ENCODE measurements at places on chromosomes 1 and 21.

DNA sequence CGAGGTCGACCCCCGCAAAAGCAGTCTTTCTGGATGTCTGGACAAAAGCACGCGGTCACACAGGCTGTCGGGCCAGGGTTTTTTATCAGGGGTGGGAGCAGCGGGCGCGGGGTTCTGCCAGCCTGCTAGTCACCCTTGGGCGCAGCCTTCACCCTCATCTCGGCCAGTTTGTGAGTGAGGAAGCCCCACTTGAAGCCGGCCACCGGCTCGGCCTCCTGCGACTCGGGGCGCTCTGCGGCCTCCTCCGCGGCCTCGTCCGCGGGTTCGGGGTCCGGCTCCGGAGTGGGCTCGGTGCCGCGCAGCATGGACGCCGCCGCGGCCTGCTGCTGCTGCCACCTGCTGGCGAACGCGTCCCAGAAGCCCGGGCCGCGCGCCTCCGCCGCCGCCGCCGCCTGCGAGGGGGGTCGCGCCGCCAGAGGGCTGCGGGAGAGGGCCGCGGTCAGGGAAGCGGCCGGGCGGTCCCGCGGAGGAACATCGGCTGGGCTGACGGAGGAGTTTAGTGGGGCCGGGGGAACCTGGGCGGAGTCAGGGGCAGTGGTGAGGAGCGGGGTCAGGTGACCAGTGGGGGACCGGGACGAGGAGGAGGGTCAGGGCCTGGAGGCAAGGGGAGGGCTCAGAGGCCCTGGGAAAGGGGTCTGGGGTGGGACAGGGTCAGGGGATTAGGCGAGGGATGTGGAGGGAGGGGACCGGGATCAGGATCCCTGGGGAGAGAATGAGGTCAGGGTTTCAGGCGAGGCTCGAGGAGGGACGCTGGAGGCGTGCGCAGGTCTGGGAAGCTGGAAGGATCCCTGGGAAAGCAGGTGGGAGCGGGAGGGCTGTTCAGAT, 4.5 kb downstream of the C1orf232 start:
- no peak for DNase-seq

GRCh38 chr1:229372251-229372650, 29.4 kb upstream of the CCSAP start:
- DNase-seq = no peak

DNA sequence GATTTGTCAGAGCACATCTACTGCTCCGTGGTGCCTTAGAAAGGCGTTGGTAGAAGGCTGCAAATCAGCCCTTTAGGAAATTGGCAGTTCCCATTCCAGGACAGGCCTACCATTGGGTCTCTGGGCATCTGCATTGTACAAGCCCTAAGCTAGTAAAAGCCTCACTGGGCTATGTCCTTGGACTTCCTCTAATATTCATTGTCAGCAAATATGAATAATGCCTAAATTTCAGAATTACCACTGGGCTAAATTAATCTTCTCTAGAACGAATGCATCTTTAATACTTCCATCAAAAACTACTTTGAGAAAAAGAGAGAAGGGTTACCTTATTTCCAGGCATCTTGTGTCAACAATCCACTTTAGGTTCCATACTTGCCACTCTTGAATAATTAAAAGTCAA, 41.5 kb upstream of the ATP1A1 start:
- no peak for DNase-seq

- no peak for DNase-seq
Measured at GRCh38 chr1:44284184-44284583, 70.9 kb downstream of the ERI3 start.

DNA sequence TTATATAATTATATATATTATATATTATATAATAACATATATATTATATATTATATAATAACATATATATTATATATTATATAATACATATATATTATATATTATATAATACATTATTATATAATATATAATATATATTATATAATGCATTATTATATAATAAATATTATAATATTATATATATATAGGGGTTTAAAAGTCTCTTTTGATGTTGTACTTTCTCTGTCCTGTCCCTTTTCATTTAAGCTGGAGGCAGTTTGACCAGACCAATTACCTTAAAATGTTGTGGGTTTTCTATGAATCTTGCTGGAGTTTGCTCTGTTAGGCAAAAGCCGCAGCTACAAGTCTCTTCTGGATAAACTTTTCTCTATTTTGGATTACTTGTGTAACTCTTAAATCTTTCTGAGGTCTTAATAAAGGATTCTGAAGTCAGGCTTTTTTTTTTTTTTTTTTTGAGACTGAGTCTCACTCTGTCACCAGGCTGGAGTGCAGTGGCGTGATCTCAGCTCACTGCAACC, 22.2 kb upstream of the KIF1B start:
- no peak for DNase-seq

DNA sequence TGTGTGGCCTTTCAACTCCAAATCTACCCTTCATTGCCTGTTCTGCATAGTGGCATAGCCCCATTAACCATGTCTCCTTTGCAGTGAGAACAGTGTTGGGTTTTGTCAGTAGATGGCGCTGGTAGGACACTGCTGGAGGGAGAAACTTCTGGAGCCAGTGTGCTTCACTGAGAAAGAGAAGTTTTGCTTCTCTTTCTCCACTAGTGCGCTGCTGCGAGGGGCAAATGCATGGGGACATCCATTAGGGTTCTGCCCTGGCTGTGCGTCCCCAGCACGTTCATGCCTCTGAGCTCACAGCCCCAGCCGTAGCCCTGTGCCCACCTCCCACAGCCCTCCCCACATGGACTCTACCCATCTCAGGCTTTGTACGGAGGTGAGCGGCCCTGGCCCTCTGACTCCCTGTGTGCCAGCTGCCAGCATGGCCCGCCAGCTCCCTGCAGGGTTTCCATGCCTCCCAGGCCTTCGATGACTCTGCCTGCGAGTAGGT, 53.1 kb downstream of the RIMS3 start:
- DNase-seq = peak; percentile 47

GRCh38 chr21:43783098-43783700, 6.2 kb upstream of the RRP1 start:
- DNase-seq = no peak

DNA sequence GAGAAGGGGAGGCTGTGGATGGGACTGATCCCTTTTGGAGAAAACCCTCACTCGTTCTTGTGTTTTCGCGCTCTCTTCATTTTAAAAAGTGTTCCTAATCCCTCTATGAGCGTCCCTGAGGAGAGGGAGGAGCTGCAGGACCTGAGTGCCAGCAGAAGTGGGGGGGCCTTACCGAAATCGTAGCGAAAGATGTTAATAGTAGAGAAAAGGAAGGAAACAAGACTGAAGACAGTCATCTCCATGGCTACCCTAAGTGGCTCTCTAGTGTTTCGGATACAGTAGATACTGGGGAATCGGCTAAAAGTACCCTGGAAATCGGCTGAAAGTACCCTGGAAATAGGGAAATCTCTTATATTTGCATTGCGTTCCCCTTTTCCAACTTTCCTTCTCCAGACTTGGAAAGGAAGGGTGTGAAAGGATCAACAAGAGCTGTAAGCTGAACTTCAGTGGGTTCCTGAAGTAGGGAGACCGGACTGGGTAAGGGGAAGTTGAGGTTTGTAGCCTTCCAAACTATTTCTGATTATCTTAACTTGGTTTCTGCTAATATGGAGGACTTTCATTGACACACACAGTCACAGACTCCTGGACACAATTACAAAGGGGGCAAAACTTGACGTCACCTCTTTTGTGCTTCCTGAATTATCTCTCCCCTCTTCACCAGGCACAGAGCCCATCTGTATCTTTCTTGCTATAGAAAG, 486 bp upstream of the DSTYK start:
- DNase-seq = no peak

GRCh38 chr1:93991271-93991670, 82.0 kb upstream of the GCLM start:
- no peak for DNase-seq

DNA sequence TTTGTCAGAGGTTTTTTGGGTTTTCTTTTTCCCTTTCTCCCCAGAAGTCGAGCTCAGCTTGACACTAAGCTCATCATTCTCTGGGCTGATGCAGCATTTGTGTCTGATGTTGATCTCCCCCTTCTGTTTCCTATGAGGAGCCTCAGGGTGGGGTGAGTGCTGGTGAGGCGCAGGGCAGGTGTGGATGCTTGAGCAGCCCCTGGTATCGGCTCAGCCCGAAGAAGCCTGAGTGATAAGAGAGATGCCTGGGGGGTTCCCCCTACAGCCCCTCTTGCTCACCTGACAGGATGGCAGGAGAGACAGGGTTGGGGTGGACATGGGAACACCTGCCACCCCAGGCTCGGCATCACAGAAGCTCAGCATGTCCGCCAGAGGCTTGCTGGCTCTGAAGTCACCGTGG, 239.0 kb downstream of the RHOU start:
- no peak for DNase-seq

DNA sequence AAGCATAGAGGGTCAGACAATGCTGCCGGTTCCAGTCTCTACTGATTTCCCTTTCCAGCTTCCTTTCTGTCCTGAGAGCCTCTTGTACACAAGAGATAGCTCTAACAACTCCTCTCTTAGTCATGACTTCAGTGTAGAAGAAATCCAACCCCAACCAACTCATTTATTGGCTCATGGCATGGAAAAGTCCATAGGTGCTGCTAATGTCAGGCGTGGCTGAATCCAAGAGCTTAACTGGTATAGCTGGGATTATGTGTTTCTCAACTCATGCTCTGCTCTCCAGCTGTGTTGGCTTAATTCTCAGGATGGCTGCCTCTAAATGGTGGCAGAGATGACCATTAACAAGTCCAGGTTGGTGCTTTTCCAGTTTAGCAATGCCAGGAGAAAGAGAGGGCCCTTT, 12.4 kb upstream of the THRAP3 start:
- no peak for DNase-seq
